ENCODE measurements at places on chromosomes 6 and 20. TPM values are rescaled to one million over a fixed set of nuclear protein-coding genes. Genes with fewer than 3 reads are reported as not detected.

BPIFB1 gene
- not detected for total RNA-seq

SLC17A1 gene
- total RNA-seq, result not detected

SRPK1 gene
- total RNA-seq, result 28.7 TPM

FBXL4 gene
- 13.0 TPM for total RNA-seq

HLA-DOB gene
- total RNA-seq, result 0.36 TPM

All from cardiac atrium fibroblast (primary cell).